NCI-H187 treated with DMSO at 0.1 percent for 48 hours (cell line): ENCODE measurements at places on chromosomes 1 and 21.

- DNase-seq: no peak
Measured at GRCh38 chr21:14829685-14830084, 235.1 kb downstream of the NRIP1 start.

DNA sequence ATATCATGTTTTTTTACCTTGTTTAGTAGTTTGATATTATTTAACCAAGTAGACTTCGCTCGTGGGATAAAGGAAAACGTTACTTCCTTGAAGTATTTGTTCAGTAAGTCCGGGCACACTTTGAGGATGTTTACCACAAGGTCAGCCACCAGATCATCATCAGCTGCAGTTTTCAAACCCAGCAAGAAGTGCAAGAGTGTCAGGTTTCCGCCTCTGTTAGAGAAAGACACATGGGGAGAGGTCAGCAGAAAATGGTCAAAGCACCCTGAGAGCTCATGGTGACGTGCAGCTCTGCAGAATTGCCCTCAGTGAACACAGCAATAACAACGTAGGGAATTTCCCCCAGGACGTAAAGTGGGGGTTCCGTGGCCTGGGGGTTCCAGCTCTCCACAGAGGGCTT, 24.4 kb downstream of the URB1 start:
- DNase-seq: no peak

DNA sequence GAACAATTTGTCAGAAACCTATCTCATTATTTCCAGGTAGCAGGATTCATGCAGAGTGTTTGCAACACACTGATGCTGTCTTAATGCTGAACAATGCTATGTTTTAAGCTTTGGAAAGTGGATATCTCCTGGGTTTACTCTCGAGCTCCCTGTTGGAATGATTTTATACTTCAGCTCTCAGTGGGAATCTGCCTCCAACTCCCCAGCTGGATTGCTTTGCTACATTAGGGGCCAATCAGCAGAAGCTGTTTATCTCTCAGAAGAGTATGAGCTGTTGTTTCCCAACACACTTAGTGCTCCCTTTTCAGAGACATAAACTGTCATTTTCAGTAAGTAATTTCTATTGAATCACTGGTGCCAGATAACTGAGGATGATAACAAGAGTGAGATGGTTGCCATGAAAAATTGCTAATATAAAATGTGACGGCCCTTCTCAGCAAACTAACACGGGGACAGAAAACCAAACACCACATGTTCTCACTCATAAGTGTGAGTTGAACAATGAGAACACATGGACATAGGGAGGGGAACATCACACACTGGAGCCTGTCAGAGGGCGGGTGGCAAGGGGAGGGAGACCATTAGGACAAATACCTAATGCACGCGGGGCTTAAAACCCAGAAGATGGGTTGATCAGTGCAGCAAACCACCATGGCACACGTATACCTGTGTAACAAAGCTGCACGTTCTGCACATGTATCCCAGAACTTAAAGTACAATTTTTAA, 265.9 kb upstream of the RUNX1 start:
- no peak for DNase-seq

GRCh38 chr1:211132721-211133392, 1.1 kb downstream of the KCNH1 start:
- no peak for DNase-seq

DNA sequence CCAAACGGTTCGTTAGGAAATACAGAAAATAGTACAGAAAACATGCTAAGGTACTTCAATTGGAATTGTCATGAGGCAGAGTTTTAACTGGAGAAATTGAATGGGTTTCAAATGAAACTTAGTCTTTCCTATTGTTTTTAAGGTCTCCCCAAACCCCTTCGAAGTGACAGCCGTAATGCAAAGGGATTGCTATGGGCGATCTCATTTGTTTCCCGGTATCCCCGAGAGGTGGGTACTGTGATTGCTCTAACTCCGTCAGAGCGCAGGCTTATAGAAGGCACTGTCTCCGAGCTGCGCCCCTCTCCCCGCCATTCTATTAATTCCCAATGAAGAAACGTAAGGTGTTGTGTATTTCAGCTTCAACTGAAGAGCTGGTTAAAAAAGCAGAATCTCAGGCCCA, 22.0 kb upstream of the RNF187 start:
- no peak for DNase-seq

GRCh38 chr1:53207726-53208125, 11.1 kb downstream of the CPT2 start:
- no peak for DNase-seq

DNA sequence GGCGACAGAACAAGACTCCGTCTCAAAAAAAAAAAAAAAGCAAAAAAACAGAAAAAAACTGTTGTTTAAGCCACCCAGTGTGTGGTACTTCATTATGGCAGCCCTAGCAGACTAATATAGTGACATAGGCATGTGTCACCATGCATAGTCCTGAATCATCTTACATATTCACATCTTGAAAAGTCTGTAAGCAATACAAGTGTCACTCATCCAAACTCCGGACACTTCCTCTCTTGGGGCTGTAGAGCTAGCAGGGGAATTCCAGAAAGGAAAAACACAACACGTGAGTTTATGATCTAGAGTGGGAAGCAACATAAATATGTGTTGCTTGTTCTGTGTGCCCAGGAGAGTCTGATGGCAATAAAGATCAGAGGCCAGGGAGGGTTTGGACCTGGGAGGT, 81.6 kb upstream of the KCNE2 start:
- DNase-seq: no peak

DNA sequence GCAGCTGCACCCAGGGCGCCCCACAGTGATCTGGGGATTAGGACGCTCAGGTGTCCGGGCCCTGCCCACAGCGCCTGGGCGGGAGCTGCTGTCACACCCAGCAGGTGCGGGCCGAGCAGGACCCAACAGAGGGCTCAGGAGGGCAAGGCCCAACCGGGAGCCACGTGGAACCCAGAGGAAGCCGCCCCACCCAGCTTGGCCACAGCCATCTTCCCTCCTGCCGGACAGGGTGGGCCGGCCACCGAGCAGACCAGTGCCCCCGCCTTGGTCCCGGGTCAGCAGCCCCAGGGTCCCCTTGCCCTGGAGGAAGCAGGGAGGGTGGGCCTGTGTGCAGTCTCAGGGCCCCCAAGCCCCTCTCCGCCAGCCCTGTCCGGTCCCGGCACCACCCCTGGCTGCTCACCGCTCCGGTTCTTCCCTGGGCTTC, 6.3 kb upstream of the TTLL10 start:
- no peak for DNase-seq

- DNase-seq: no peak
Measured at GRCh38 chr1:147676311-147677085, 6.2 kb upstream of the ACP6 start.

GRCh38 chr1:104733866-104734265, 984.2 kb downstream of the AMY1C start:
- no peak for DNase-seq

GRCh38 chr1:63269571-63269970, 52.8 kb upstream of the FOXD3 start:
- DNase-seq: no peak

- DNase-seq: no peak
Measured at GRCh38 chr1:180489313-180489712, 13.1 kb downstream of the ACBD6 start.

- no peak for DNase-seq
Measured at GRCh38 chr1:245361951-245362350, 207.2 kb downstream of the KIF26B start.

DNA sequence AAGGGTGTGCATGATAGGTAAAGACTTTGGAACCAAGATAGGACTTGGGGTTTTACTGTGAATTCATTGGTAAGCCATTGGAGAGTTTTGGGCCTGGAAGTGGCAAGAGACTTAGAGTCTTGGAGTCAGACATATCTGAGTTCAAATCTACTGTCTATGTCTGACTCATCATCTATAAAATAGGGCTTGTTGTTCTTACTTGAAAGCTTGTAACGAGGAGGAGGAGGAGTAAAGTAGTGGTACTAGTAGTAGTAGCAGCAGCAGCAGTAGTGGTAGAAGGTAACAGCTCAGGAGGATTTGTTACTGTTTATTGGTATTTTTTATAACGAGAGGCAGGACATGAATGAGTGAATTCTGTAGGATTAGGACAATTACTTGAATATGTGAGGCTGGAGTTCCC, 62.7 kb downstream of the CACHD1 start:
- no peak for DNase-seq

DNA sequence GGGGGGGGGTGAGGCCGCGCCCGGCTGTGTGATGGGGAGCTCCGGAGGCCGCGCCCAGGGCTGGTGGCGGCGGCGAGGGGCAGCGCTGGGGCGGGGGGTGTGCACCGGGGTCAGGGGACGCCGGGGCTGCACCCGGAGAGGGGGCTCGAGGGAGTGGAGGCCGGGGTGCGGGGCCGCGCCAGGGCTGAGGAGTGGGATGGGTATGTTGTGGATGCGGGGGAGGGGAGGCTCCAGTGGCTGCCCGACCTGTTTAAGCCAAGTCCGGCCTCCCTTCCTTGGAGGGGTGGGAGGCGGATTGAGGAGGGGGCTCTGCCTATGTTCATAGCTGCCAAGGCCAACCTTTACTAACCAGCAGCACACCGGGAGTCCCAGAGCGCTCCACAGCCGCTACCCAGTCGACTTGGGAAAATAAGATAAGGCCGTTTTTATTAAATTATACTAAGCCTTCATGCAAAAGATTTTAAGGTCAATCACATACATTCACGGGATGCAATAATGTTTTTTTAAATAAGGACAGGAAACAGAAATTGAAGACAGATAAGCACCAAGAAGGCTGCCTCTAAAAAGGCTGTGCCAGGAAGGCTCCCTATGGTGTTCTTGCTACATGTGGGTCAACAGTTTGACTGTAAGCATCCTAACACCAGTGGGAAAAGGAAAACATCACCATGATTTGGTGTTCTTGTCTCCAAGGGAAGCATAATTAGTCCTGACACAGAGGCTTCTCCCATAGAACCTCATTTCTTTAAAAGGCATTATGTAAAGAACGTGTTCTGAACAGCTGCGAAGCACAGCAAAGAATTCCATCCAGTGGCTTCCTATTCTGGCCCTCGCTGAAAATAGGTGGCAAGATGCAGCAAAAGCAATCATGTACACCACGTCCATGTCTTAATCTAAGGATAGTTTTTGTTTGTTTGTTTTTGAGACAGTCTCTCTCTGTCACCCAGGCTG, 626 bp upstream of the HLCS start:
- DNase-seq: no peak

DNA sequence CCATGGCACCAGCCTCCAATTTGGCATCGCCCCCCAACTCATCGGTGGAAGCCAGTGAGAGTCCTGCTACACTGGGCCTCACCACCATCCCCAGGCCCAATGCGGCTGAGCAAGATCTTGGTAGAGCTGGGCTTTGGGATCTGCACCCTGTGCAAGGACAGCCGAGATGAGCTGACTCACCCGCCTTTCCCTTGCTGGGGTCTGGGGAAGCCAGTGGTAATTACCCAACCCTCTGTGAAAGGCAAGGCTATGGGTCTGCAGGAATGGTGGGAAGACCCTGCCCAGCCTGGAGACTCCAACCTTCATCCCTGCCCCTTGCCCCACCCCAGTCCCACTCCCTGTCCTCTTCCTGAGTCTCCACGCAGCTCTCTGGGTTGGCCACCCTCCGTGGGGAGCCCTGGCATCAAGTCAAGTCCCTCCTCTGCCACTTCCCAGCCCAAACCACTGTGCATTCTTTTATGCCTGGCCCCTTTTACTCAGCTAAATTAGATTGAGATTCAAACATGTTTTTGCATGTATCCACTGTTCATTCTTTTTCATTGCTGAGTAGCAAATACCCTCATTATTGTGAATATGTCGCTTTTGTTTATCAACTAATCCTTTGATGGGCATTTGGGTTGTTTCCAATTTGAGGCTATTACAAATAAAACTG, 8.8 kb downstream of the SMCP start:
- DNase-seq: no peak

DNA sequence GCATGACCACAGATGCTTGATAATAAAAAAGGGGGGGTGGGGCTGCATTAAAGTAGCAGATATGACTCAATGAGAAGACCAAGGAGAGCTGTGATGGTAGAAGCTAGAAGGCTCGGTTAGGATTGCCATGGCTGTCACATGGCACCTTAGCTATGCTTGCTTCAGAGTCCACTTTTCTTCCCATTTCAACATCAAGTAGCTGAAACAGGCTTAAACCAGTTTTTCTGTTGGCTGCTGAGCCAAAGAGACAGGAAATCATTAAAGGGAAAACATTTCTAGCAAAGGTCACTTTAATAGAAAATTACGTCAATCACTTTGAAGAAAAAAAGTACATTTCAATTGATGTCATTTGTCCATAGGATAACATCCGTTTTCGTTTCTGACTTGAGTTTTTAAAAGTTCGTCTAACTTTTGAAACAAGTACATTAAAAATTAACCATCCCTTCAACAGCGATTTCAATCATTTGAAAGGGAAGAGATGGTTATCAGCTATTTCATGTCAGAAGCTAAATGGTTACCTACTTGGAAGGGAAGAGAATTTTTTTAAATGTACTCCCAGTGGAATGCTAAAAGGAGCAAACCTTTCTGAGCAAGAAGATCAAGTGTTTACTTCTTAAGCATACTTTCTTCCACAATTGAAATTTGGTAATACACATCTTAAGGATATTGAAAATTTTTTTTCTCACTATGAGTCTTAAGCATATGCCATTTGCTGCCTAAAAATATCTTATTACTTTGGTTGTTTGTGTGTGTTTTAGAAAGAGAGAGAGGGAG, 488.1 kb upstream of the PRMT6 start:
- DNase-seq: no peak

DNA sequence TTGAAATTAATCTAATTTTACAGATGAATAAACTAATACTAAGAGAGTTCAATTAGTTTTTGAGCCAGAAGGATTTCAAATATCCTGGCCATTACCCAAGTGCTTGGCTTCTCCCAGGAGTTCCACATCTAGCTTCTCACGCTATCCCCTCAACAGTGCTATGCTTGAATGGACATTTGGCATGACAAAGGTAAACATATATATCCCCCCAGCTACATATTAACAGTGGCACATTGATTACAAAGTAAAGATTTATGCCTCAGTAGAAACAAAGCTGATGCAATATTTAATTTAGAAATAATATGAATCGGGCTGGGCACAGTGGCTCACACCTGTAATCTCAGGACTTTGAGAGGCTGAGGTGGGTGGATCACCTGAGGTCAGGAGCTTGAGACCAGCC, 434.6 kb upstream of the PRMT6 start:
- DNase-seq: no peak

GRCh38 chr1:164466429-164466828, 92.6 kb upstream of the PBX1 start:
- DNase-seq: no peak

- DNase-seq: no peak
Measured at GRCh38 chr1:70864302-70864701, 183.3 kb downstream of the PTGER3 start.
